Jurkat, Clone E6-1 (cell line): ENCODE measurements at places on chromosomes 13 and 19.

GRCh38 chr19:32720216-32720935 lies 809 bp downstream of the TDRD12 start:
- no peak for DNase-seq

GRCh38 chr13:103229674-103230073 lies 163.5 kb upstream of the SLC10A2 start:
- DNase-seq = no peak

DNA sequence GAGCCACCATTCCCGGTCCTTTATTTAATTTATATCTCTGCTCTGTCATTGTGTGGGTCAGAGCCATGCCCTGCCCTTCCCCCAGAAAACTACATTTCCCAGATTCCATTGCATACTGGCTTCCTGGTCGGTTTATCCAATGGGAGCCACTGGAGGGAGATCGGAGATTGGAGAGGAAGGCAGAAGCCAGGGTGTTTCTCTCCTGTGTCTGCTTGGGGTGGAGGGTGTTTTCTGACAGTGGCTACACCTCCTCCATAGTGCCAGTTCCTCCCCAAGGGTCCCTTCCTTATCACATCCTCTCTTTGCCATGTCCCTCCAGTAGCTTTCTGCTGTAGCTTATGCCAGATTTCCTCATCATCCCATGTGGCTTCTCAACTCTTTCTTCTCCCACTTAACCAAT lies 19.0 kb downstream of the OLFM2 start:
- peak; percentile 35 for DNase-seq

GRCh38 chr19:41299755-41300089 lies 10.2 kb upstream of the CCDC97 start:
- DNase-seq = peak; percentile 60

- DNase-seq = no peak
Observed at GRCh38 chr19:16014923-16015804, 61.1 kb upstream of the TPM4 start.

DNA sequence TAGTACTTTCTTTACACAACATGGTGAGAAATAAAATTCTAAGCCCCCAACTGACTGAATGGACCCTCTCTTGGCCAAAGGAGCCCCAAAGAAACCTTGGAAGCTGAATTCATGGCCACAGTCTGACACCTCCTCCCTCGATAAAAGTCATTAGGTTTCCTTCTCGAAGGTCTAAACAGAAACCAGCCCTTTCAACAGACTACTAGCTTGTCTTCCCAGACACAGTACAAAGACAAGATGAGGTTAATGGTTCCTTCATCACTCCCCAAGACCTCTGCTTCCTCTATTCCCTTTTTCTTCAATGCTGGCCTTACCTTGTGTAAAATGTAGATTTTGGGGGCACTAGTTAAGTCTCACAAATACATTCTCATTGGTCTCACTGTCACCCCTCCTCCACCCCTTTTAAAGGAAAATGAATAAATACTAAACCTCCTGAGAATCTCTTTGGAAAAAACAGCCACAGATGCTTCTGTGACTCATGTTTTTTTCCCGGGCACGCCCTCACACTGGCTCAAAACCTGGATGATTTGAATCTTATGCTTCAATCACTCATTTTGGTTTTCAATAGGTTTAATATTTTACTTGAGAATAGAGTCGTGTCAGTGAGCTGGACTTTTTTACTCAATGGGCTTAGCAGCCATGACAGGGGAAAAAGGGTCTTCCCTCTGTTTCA lies 65.8 kb upstream of the MED4 start:
- DNase-seq = no peak
